Stimulated activated CD4-positive, alpha-beta T cell treated with anti-CD3 and anti-CD28 coated beads, Interleukin-4, amount 100 ng/mL, for 1 hour (primary cell): ENCODE measurements at places on chromosomes 3 and 15.

- DNase-seq, result no peak
Observed at GRCh38 chr15:78680431-78681075, 39.5 kb upstream of the CHRNB4 start.

DNA sequence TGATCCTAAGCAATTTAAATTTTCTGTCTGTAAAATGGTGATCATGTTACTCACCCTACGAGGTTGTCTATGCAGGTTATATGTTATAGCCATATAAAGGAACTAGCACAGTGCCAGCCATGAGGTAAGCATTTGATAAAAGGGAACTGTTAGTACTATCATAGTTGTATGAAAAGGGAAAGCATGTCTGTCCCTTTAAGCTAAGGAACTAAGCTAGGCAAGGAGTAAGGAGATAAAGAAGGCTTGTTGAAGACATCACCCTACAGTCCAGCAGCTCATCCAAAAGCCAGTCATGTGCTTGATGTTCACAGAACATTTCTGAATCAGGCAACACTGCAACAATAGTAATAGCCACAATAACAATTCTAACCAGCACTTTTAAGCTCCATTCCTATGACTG lies 243.9 kb downstream of the ZBTB20 start:
- no peak for DNase-seq

DNA sequence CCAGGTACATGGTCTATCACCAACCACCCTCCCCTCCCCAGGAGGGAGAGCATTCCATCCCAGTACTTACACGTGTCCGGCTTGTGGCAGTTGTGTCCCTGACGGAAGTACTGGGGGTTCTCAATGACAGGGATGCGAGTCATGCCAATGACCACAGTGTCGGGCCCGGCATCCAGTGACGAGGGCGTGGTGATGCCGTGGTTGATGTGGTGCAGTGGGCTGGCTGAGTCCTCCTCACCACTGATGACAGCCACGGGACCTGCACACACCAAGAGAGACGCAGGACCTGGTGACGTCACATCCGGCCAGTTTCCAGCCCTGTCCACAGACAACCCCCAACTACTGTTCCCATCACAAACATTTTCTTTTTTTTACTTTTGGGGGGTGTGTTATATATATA lies 223.8 kb downstream of the NTRK3 start:
- DNase-seq, result no peak

- no peak for DNase-seq
Observed at GRCh38 chr3:159378396-159379194, 576.7 kb downstream of the MFSD1 start.

DNA sequence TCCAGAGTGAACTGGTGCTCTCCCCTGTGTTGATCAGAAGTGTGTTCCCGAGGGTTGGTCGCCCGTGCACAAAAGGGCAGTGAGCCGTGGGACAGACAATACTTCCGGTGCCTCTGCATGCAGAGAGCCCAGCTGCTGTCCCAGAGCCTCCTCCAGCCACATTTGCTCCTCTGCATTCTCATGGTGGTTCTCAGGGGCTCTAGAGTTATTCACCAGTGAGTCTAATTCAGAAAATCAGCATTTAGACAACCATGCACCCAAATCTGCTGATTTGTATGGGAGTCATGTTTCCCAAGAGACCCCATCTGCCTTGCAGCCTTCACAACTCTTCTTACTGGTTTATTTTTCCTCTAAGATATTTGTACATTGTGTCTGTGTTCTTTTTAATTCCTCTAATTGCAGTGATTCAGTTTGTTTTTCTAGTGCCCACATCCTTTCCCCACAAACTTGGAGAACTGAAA lies 107.0 kb upstream of the SPRED1 start:
- no peak for DNase-seq

GRCh38 chr3:106241593-106241992 lies 372.8 kb upstream of the CBLB start:
- DNase-seq, result no peak

GRCh38 chr3:179421500-179421899 lies 29.8 kb downstream of the GNB4 start:
- DNase-seq, result no peak

DNA sequence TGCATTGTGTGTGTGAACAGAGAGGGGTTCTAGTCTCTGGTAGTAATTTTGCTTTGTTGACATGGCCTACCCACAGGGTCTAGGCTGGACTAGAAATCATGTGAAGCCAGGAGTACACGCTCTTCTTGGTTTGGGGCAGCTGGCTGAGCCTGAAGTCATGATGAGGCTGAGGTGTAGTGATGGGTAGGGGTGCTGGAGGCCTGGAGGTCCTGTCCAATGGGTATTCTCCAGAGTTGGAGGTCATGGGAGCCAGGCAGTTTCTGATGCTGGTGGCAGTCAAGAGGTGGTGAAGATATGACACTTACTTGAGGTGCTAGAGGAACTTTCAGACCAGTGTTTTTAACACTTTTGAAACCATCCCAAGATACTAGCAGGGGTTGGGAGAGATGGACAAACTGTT lies 18.5 kb upstream of the EPHB1 start:
- no peak for DNase-seq

DNA sequence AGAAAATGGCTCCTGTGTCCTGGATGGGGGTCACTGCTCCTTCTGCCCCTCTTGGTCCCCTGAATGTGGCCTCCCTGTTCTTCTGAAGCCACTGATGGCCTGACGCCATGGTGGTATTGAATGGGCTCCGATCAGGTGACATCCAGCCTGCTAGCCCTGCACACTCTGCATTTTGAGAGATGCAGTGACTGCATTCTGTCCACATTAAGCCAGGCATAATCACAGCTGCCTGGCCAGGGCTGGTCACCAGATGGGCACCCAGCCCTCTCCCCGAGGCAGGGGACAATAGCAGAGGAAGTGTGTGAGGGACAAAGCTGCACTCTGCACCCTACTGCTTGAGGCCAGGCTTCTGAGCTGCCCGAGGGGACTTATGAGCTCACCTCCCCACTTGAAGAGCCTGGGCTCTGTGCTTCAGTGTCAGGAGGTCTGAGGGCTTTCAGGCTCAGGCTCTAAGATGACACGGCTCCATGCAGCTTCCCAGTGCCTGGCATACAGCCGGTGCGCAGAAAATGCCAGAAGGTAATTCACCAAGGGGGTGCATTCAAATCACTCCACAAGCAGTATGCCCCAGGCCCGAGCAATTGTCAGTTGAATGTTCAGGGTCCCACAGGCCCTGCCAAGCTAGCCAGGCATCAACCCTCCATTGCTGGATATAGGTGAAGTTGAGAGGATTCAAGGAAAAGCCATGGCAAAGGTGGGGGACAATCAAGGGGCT lies 56.8 kb downstream of the WNT7A start:
- DNase-seq, result no peak

- DNase-seq, result no peak
Observed at GRCh38 chr3:23668430-23668904, 137.3 kb upstream of the UBE2E1 start.

- no peak for DNase-seq
Observed at GRCh38 chr15:51629612-51630011, 7.0 kb upstream of the DMXL2 start.

- DNase-seq, result no peak
Observed at GRCh38 chr3:188208516-188208981, 54.6 kb downstream of the LPP start.

- DNase-seq, result no peak
Observed at GRCh38 chr3:118628704-118629341, 405.8 kb downstream of the IGSF11 start.

GRCh38 chr3:64011685-64012084 lies 11.6 kb downstream of the PSMD6 start:
- DNase-seq, result no peak

GRCh38 chr15:48954538-48954937 lies 9.2 kb downstream of the SHC4 start:
- DNase-seq, result no peak

- no peak for DNase-seq
Observed at GRCh38 chr3:16587681-16588060, 17.6 kb downstream of the DAZL start.

DNA sequence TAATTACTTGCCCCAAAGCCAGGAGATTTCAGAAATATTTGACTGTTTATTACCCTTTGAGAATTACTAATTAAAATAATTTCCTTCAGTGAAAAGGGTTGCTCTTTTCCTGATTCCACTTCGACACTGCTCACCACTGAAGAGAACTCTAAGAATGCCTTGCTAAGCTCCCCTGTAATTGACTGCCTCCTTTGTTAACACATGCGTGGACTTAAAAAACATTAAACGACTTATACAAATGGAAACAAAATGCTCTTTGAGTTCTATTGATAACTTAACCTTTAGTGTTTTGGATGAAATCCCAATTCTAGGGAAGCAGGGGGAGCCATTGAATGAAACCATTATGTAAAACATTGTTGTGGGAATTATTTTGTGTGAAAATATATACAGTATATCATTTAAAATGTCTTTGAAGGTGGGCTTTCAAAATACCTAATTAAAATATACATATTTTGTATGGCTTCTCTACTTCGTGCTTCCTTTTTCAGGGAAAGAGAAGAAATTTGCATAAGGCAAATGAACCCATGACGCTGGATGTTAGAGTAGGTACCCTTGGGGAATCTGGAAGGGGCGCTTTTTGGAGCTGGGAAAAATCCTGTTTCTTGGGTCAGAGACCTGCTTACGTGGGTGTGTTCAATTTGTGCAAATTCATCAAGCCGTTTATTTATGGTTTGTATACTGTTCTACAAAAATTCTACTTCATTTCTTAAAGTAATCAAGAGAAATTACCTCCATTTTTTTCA lies 64.2 kb downstream of the WWTR1 start:
- no peak for DNase-seq

DNA sequence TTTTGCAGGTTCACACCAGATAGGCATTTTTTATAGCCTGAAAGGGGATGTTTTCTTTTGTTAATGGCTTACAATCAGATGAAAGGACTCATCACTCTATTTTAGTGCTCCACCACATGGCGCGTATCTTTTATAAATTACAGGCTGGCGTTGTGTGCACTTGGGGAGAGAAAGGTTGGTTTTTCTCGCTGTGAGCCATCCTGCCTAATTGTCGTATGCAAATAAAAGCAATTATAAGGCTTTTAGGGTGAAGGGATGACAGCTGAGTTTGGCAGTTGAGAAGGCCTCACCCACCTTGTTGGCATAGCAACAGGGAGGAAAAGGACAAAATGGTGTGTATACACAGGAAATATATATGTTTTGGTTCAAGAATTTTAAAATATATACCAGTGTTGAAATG lies 268.0 kb downstream of the NR2F2 start:
- DNase-seq, result no peak

DNA sequence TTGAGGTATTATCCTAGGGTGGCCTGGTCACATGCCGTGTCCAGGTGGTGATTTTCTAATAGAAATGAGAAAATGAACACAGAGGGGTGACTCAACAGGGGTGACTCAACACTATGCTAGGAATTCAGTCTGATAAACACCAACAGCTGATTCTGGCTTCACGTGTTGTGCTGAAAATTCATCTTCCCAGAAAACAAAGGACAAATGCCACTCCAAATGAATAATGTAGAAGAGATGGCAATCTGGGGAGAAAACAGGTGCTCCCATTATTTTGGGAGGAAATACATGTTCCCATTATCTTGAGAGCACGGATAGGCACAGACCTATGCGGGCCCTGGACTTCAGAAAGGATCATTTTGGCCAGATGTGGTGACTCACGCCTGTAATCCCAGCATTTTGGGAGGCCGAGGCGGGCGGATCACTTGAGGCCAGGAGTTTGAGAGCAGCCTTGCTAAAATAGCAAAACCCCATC lies 101.2 kb upstream of the MEX3B start:
- no peak for DNase-seq

GRCh38 chr15:20348900-20349773 lies 192.5 kb downstream of the GOLGA6L6 start:
- peak; percentile 2 for DNase-seq
